Left renal cortex interstitium (tissue), 4 donors: ENCODE measurements at places on chromosomes 1 and 21. TPM values are rescaled to one million over a fixed set of nuclear protein-coding genes. Genes with fewer than 3 reads are reported as not detected.

The IQGAP3 gene
- polyA plus RNA-seq, result 18.8 TPM

The RBBP5 gene
- 19.0 TPM for polyA plus RNA-seq

The SLC25A34 gene
- polyA plus RNA-seq, result 1.3 TPM

DNA sequence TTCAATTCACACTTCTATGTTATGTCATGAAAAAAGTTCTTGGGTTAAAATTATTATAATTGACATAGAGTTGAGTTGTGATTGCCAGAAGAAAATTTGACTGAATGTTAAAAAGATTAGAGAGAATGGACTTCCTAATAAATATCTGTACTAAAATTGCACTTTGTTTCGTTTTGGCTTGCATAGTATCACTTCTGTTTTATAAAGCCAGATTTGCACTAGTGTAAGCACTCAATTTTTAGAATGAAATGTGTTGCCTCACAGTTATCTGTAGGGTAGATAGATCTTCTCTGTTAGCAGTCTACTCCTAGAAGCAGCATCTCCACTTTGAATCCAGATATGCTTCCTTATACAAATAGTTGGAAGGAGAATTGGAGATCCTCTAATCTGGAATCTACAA is 95.2 kb upstream of the MPC2 start:
- no peak for DNase-seq

DNA sequence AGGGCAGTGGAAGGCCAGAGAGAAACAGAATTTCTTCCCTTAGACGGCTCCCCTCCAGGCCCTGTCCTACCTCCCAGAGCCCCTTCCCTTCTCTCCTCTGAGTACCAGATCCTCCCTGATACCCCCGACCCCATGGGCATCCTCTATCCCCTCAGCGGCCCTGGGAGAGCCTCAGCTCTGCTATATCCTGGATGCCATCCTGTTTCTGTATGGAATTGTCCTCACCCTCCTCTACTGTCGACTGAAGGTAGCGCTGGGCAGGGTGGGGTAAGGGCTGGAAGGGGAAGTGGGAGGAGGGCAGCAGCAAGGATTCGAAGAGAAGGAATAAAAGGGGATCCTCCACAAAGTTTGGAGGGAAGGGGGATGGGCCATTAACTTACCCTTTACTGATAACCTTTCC is 2.7 kb downstream of the FCER1G start:
- DNase-seq, result no peak

DNA sequence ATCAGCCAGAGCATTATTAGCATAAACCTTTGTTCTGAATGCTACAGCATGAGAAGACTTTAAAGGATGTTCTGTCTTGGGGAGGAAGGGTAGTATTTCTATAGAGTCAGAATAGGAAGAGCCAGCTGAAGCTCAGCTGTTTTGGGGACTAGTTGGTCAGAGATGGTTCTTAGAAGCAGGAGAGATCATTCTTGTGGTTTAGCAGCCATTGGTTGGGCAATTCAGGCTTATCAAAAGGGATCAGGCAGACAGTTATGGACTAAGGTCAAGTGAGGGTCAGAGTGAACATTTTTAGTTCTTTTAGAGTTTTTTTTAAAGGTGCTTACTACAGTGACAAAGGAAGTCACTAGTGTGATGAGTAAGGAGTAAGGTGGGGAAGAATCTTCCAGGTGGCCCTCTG is 245.5 kb downstream of the RPS6KC1 start:
- no peak for DNase-seq

GRCh38 chr1:5856246-5856815 is 135.9 kb downstream of the NPHP4 start:
- no peak for DNase-seq
